Natural killer cell (primary cell): ENCODE measurements at places on chromosomes 11 and 22.

DNA sequence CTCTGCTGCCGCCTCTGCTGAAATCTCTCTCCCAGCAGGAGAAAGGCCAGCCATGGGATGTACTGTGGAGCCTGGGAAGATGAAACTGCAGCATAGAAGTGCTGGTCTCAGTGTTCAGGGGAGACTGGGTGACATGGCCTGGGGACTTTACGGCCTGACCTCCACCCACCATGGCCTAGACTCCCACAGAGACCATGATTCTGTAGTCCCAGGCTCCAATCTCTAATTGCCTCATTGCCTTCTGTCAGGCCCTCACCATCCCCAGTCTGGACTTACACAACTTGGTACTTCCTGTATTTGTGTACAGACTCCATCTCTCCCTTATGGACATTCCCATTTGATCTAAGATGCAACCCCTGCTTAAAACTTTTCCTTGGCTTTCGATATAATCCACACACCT is 43.1 kb downstream of the TRAF6 start:
- no peak for DNase-seq

GRCh38 chr22:26589367-26589844 is 526 bp downstream of the TPST2 start:
- peak; percentile 40 for DNase-seq

DNA sequence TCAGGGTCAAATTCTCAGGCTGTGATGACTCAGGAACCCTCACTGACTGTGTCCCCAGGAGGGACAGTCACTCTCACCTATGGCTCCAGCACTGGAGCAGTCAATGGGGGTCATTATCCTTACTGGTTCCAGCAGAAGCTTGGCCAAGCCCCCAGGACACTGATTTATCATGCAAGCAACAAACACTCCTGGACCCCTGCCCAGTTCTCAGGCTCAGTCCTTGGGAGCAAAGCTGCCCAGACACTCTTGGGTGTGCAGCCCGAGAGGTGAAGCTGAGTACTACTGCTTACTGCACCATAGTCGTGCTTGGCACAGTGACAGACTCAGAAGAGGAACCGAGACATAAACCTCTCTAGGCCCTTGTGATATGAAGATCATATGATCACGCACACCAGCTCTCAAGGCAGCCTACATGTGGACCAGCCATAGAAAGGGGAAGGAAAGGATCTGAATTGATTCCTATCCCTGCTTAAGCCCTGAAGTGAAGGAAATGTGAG is 58.2 kb downstream of the ZNF280B start:
- DNase-seq = no peak

DNA sequence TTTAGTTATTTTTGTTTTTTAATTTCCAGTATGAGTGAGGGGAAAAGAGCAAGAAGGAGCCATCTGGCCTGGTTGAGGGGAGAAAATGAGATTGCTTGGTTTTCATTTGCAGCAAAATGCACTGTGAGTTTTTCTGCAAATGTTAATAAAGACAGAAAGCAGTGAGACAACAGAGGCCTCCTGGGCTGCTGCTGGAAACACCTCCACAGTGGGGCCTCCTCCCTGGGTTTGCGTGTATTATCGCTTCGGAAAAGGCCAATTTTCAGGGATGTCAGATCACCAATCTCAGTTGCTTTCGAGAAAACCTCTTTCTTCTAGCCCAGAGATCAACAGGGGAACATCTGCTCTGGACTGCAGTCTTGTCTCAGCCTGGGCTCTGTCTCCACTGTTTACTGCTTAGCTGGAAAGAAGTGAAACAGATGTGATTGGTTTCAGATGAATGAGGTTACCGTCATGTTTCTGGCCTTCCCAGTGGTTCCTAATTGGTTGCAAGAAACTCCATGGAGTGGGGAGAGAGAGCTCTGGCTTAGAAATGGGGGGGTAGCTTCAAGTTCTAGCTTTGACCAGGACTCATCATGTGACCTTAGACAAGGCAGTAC is 17.3 kb downstream of the TSPAN18 start:
- DNase-seq = no peak

- no peak for DNase-seq
These were observed 1.3 kb downstream of the NAP1L4 start for GRCh38 chr11:2990617-2991451.

DNA sequence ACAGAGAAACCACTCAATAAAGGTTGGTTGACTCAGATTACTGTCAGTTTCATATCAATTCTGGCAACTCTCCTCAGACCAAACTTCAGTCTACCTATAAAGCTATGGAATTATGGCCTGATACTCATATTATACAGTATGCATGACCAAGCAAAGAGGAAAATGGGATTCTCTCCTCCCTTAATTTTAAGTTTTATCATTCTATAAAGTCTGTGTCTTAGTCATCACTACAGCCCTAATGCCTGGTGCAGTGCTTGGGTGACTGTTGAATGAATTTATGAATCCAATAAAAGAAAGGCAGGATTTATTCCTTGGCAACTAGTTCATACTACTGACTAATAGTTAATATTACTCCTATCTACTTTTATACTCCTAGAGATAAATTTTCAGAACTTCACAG is 37.6 kb upstream of the GRAMD1B start:
- no peak for DNase-seq

DNA sequence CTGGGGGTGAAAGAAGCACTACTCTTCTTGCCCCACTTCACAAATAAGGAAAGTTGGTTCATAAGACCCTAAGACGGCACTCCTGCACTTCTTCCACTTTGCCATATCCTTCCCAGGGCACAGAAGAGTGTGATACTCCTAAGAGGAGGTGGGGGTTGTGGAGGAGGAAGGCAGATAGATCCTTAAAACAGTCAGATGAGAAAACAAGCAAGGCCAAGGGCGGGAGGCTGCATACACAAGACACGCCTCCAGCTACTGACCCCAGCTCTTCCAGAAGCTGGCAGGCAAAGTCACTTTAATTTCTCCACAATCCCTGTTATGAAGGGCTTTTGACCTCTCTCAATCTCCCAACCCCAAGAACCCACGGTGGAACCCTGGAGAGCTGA is 1.6 kb upstream of the CHRM4 start:
- no peak for DNase-seq

GRCh38 chr22:44645531-44645930 is 56.5 kb upstream of the PRR5 start:
- no peak for DNase-seq

- DNase-seq = no peak
These were observed 713.2 kb downstream of the LRRC4C start for GRCh38 chr11:40746282-40746681.

- DNase-seq = peak; percentile 79
These were observed 682 bp downstream of the PGAP2 start for GRCh38 chr11:3808861-3809623.

DNA sequence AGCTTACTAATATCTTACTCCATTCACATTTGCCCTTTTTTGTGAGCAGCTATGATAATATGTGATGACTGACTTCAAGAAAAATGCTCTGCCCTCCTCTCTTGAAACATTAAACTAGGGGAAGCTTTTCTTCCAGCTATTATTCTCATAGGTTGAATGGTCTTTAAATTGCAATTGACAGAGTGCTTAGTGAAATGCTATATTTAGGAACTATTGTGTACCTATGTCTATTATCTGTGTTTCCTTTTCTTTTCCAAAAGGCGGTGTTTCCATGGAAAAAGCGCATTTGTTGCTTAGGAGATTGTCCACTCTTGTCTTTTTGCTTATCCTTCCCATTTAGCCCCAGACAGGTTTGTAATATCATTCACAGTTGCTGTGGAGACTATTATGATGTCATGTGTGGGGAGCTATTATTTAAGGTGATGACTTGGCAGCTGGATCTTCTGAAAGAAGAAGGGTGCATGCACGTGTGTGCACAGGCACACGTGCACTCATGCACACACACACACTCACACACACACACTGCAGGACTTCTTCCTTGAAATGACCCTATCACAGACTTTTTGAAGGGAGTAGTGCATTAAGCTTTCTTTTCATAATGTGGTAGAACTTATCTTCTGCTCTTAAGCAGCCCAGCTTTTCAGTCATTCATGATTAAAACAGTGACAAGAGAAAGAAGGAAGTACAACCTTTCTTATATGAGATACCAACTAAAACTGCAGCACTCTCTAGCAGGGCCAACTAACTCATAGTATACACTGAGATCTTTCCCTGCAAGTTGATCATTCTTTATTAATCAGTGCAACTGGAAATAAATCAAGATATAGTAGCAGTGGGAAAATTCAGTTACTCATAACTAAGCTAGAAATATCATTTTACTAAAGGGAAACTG is 340.8 kb upstream of the MTNR1B start:
- DNase-seq = no peak

GRCh38 chr22:42960531-42961399 is 54.2 kb downstream of the PACSIN2 start:
- no peak for DNase-seq

DNA sequence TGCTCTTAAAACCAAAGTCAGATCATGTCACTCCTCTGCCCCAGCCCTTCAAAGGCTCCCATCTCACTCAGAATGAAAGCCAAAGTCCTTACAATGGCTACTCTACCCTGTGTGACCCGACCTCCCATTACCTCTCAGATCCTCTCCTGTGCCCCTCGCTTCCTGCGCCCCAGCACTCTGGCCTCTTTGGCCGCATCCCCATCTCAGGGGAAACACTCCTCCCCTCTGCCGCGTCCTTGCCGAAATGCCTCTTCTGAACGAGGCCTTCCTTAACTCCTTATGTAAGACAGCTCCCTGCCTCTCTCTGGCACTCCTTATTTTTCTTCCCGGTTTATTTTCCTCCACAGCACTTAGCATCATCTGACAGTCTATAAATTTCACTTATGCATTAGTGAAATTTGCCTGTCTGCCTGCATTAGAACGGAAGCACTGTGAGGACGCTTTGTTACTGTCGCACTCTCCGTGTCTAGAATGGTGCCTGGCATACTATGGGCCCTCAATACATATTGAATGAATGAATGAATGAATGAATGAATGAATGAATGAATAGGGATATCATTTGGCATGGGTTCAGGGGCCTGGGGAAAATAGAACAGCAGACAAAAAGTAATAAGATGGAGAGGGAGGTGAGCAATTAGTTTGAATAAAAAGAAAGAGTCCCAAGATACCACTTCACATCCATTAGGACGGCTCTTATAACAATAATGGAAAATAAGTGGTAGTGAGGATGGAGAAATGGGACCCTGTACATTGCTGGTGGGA is 137.8 kb downstream of the CEP164 start:
- DNase-seq = no peak

DNA sequence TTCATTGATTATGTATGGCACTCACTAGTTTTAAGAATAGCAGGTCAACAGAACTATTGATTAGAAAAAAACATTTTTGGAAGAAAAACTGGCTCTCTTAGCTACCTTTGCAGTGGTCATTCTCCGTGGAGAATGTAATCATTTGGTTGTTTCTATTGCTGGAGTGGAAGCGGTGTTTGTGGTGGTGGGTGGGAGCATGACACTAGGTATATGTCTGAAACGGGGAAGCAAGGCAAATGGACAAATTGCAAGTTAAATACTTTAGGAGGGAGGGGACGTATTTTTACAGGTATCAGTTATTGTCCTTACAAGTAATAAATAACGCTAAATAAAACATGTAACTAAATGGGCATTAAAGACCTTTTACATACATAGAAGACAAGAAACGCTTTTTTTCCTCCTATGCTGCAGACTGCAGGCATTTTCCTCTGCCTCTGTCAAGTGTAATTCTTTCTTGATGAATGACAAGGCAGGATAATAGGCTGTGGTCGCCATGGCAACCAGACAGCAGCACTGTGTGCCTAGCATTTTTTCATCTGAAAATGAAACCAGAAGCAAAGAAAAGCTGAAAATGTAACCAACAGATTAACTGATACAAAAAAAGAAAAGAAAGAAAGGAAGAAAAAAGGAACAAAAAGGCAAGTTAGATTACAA is 46.2 kb downstream of the BLID start:
- no peak for DNase-seq

- DNase-seq = no peak
These were observed 4.5 kb downstream of the SNU13 start for GRCh38 chr22:41684194-41684593.
